Osteocyte (in vitro differentiated cells): ENCODE measurements at places on chromosomes 1 and 21. TPM values are rescaled to one million over a fixed set of nuclear protein-coding genes. Genes with fewer than 3 reads are reported as not detected.

DNA sequence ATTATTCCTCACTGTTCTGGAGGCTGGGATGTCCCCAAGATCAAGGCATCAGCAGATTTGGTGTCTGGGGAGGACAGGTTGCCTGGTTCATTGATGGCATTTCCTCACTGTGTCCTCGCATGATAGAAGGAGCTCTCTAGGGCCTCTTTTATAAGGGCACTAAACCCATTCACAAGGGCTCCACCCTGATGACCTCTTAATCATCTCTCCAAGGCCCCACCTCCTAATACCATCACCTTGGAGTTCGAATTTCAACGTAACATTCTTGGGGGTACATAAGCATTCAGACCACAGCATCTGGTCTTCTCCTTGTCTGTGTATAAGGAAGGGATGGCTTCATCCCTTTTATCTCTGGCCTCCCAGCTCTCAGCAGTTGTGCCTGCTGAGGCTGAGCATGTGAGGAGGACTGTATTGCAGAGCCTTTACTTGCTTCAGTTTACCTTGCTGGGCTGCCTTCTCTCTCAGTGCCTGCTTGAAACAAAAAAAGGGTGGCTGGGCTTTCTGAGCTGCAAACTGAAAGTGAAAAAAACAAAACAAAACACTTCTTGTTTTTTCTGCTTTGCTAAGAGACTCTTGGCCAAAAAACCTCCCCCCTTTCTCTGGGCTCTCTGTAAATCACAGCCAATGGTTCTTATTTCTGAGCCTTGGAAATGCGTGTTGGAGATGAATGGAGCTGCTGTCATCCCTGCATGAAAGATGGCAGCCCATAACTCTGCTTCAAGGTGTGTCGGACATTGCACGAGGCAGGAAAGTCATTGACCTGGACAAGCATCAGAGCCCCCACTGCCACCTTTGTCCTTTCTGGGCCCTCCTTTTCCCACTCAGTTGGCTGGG lies 75.8 kb downstream of the RHOU start:
- peaks cover 4% of the 10 kb centered on the region for H3K4me1 ChIP-seq
- H3K4me3 ChIP-seq = no peak overlapping the region
- H3K27ac ChIP-seq = no peak overlapping the region

DNA sequence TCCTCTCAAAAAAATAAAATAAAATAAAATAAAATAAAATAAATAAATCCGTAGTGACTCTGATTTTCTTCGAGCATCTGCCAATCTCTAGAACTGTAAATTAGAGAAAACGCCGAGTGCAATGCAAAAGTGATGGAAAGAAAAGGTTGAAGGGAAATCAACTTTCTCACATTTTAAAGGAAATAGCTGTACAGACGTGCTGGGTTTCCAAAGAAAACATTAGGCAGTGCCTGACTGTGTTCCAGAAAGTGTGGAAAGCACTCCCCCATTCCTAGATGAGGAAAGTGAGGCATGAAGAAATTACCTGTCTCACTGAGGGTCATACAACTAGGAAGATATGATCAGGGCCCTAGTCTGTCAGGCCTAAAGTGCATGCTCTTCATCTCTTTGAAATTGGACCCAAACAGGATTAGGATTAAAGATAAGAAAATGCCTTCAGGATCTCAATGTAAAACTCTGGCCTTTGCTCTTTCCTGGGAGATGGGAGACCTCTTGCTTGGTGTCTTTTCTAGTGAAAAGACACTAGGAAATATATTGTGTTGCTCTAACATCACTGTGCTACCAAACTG lies 1.8 kb upstream of the PTPN14 start:
- peak overlapping the region; percentile 16 for H3K4me3 ChIP-seq
- peak overlapping the region; percentile 100 for H3K27ac ChIP-seq
- H3K36me3 ChIP-seq = no peaks in the 10 kb centered on the region
- peaks cover 39% of the 10 kb centered on the region for H3K4me1 ChIP-seq

DNA sequence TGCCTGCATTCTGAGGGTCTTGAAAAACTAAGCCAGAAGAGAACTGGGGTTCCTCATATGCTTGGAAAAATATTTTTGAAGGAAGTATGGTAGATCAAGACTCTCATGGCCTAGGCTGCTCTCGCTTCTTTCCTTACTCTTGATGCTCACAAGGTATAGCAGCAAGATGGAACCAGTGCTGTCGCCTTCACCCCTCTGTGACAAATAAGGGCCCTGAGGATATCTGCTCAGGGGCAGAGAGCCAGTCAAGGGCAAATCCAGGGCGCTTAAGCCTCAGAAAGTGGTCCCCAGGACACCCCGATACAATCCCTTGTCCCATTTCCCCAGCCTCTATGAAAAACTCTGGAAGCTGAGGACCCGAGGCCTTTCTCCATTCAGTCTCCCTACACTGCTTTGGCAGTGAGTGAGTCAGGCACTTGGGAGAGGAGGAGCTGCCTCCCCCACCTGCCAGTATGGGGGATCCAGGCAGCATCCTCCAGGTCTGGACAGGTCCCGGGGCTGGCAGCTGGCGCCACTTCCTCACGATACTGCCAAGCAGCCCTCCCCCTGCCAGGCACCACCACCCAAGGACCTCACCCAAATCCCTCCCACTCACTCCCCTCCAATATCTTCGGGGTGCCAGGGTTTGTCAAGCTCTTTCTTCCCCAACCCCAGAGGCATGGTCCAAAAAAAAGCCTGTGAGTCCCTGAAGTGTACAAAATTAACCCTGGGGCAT lies 1.3 kb downstream of the IGSF9 start:
- no peak overlapping the region for H3K27ac ChIP-seq
- DNase-seq = no peak
- H3K27me3 ChIP-seq = peaks cover 67% of the 10 kb centered on the region
- no peak overlapping the region for H3K4me3 ChIP-seq

DNA sequence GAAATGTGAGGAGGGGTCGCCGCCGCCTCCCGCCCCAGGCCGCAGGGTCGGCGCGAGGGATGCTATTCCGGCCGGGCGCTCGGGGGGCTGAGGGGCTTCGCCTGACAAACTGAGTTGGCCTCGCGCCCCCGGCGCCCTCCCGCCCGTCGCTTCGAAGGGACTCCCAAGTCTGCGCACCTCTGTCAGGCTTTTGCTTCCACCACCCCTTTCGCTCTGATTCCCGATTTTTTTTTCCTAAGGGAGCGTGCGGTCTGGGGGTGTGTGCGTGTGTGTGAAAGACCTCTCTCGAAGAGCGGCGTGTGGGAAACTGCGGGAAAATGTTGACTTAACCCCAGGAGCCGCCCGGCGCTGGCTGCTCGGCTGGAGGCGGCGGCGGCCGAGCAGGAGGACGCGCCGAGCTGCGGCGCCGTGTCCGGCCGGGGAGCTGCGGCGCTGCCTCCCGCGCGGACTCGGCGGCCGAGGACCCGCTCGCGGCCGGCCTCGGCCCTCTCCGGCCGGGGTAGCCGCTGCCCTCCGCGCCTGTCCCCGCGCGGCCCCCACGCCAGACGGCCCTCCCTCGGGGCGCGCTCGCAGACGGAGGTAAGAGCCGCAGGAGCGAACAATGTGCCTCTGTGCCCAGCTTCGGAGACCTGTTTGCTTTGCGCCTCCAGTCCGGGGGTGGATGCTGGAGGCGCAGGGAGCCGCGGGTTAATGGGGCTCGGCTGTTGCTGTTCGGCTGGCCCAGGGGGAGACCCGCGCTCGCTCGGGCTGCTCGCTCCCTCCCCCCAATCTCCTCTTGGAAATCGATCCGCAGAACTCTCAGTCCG lies 1.1 kb downstream of the ADGRL2 start:
- H3K27ac ChIP-seq = peak overlapping the region; percentile 96
- H3K4me1 ChIP-seq = peaks cover 35% of the 10 kb centered on the region
- DNase-seq = peak; percentile 84
- H3K36me3 ChIP-seq = no peaks in the 10 kb centered on the region
- peak overlapping the region; percentile 91 for H3K4me3 ChIP-seq

DNA sequence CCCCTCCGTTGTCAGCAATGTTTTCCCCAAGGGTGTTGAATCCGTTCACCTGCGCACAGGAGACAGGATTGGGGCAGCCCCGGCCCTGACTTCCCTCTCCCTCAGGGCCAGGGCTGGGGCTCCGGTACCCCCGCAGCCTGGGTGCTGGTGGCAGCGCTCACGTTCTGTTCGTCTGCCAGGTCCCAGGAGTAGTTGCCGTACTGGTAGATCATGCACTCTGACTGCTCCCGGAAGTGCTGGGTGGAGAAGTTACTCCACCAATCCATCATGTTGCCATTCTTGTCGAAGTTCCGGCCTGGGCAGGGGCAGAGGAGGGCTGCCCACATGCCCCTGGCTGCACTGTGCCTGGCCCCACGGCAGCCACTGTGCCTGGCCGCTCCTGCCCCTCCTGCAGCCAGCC lies 6.1 kb downstream of the PRXL2B start:
- no peaks in the 10 kb centered on the region for H3K27me3 ChIP-seq
- no peak for DNase-seq
- peaks cover 1% of the 10 kb centered on the region for H3K36me3 ChIP-seq
- no peak overlapping the region for H3K4me3 ChIP-seq

DNA sequence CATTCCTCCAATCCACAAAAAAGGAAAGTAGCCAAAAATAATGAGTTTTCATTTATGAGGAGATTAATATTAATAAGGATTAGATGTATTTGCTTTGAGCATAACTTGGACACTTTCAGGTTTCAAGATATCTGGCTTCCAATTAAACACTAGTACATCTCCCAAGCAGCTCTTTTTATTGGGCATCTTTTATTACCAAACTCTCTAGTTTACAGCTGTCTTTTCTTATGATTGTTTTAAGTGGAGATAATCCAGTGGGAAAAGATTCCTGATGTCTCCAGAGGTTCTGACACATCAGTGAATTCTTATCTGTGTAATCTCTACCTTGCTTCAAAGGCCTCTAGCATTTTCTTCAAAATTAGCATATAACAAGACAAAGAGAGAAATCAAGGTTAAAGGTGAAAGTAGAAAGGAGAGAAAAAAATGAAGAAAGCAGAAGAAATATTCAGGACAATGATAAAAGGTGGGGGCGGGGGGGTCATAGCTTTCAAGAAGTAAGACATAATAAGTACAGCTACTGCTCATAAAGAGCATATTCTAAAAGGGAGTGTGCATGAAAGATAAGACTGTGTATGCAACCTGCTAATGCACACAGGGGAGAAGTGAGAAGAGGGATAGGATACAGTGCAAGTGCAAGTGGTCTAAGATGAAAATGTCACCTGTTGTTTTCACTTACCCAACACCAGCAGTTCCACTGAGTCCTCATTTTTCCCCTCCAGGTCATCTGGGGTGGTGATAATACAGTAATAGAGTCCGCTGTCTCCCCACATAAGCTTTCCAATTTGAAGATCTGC lies 19.1 kb downstream of the ILDR2 start:
- H3K27me3 ChIP-seq = peaks cover 74% of the 10 kb centered on the region
- no peak for DNase-seq
- peaks cover 9% of the 10 kb centered on the region for H3K4me1 ChIP-seq

- H3K27me3 ChIP-seq = no peaks in the 10 kb centered on the region
- H3K27ac ChIP-seq = no peak overlapping the region
- DNase-seq = no peak
- no peaks in the 10 kb centered on the region for H3K4me1 ChIP-seq
Observed at GRCh38 chr21:30629200-30629599, 5.8 kb upstream of the KRTAP20-2 start.

RIPK4 gene
- total RNA-seq = 2.4 and 2.7 TPM in 2 replicates
